Lung microvascular endothelial cell (primary cell): ENCODE measurements at places on chromosomes 16 and 17. TPM values are rescaled to one million over a fixed set of nuclear protein-coding genes. Genes with fewer than 3 reads are reported as not detected.

- DNase-seq = peak; percentile 80
Observed at GRCh38 chr17:29005936-29006511, at the start of gene SEZ6. Gene SEZ6 (minus strand): TSS chr17:29006033. CDS start chr17:29005869, 164 bp downstream.

DNA sequence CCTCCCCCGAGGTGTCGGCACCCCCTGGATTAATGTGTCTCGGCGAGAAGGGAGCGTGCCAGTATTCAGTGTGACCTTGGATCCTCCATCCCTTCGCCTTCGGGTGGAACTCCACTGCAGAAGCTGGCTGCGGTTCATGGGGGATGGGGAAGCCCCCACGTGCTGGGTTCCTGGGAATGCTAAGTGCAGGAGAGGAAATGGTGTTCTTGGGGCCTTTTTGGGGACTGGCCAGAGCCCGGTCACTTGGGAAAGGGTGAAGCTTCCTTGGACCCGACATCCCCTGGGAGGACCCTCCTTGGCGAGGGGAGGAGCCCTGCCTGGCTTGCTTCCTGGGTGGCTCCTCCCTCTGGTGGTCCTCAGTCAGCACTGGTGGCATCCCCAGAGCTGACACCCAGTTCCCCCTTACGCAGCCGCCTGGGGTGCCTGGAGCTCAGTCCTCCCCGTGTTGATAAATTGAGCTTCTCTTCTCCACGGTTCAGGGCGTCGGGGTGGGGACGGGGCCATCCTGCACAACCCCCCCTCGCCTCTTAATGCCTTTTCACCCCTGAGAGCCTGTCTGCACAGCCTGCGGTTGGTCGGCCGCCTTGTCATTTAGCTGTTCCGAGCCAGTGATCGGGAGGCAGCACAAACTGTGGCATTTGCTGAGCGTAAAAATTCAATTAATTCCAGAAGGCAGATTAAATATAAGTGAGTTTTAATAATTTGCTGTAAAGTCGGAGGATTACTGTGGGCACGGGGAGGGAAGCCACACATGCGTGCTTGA lies 30.7 kb upstream of the GSE1 start:
- no peak for DNase-seq

KRTAP4-6 gene
- not detected in 2 replicates for total RNA-seq

CASKIN1 gene
- total RNA-seq = under 0.01 TPM in 2 replicates

GRCh38 chr17:42270170-42270535 lies 6.0 kb downstream of the STAT5B start:
- no peak for DNase-seq

DNA sequence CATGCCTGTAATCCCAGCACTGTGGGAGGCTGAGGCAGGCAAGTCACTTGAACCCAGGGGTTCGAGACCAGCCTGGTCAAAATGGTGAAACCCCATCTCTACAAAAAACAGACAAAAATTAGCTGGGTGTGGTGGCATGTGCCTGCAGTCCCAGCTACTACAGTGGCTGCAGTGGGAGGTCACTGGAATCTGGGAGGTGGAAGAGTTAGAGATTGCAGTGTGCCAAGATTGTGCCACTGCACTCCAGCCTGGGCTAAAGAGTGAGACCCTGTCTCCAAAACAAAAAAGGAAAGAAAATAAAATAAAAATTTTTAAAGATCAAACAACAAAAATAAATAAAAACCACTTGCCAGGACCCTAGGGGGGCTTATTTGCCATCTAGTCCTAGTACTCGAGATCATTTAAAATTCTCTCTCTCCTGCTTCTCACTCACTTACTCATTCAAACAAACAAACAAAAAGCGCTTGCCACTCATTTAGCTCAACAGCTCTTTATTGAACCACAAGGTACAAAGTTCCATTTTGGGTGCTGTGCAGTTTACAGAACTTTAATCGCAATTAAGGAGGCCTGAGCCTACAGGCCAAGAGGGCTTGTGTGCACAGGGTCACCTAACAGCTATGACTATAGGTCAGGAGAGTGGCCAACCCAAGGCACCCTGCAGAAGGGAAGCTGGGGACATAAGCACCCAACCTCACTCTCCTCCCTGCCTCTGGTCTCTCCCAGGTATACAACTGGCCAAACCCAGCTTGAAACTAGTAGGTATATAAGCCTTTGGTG lies 4.4 kb downstream of the CHD9NB start:
- no peak for DNase-seq

OR4D1 gene
- not detected in 2 replicates for total RNA-seq

PRKCB gene
- under 0.01 TPM in 1 of 2 replicates, not detected in the other for total RNA-seq
